ENCODE measurements at places on chromosomes 5 and 9.

- no peak overlapping the region for H3K27ac ChIP-seq
- H3K27me3 ChIP-seq: no peaks in the 10 kb centered on the region
- no peak for DNase-seq
Observed at GRCh38 chr9:135919318-135919890, 12.1 kb upstream of the CAMSAP1 start.

DNA sequence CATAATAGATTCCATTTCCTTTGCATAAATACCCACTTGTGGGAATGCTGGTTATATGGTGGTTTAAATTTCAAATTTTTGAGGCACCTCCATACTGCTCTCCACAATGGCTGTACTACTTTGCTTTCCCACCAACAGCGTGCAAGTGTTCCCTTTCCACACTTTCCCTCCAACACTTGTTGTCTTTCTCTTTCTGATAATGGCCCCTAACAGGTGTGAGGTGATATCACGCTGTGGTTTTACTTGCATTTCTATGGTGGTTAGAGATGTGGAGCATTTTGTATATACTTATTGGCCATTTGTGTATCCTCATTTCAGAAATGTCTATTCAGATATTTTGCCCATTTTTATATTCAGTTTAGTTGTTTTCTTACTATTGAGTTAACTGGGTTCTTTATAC, 34.6 kb downstream of the CTSL start:
- DNase-seq: no peak
- peaks cover 2% of the 10 kb centered on the region for H3K27me3 ChIP-seq
- no peaks in the 10 kb centered on the region for H3K4me1 ChIP-seq
- no peak overlapping the region for H3K4me3 ChIP-seq
- H3K27ac ChIP-seq: no peak overlapping the region

- peaks cover 2% of the 10 kb centered on the region for H3K4me1 ChIP-seq
- H3K36me3 ChIP-seq: peaks cover 52% of the 10 kb centered on the region
- no peak for DNase-seq
- no peak overlapping the region for H3K27ac ChIP-seq
Observed at GRCh38 chr9:32441678-32442077, 57.2 kb downstream of the ACO1 start.

DNA sequence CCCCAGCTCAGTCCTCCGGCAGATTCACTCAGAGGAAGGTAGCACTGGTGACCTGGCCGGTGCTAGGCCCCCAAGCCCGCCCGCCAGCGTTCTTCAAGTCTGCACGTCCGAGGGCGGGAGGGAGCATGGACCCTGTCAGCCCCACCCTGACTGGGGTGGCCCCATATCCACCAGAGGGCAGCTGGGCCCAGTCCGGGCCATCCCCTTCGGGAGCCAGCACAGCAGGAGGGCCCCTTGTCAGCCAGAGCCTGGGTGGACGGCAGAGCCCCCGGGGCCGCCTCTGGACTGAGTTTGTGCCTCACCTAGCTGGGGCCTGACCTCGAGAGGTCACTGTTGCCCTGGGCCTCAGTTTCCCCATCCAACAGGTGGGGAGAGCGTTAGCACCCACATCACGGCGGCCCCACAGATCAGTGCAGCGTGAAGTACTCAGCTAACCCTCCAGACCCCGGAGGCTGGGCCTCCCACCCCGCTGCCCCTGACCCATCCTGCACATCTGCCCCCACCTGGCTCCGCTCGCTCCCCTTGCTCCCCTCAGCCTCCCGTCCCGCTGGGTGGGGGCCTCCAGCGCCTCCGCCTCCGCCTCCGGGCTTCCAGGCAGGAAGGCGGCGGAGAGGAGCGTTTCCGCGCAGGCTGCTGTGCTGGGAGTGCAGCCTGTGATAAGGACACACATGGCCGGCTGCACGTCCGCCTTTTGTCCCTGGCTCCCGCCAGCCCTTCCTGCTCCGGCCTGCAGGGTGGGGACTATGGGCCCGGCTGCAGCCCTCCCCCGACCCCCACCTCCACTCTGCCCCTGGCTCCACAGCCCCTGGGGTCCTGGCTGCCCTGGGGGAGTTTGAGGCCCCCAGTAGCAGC, 16.6 kb upstream of the EGFL7 start:
- H3K27me3 ChIP-seq: peaks cover 24% of the 10 kb centered on the region
- DNase-seq: no peak
- H3K27ac ChIP-seq: no peak overlapping the region
- no peak overlapping the region for H3K4me3 ChIP-seq

DNA sequence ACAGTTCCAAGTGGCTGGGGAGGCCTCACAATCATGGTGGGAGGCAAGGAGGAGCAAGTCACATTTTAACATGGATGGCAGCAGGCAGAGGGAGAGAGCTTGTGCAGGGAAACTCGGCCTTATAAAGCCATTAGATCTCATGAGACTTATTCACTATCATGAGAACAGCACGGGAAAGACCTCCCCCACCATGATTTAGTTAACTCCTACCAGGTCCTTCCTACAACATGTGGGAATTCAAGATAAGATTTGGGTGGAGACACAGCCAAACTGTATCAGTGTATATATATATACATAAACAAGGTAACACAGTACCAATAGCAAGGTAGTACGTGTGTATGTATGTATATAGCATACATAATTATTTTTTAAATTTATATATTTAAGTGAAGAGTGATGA, 50.9 kb downstream of the NFX1 start:
- no peak overlapping the region for H3K4me3 ChIP-seq
- H3K4me1 ChIP-seq: peaks cover 9% of the 10 kb centered on the region
- no peak for DNase-seq
- H3K27ac ChIP-seq: peak overlapping the region; percentile 54
- H3K27me3 ChIP-seq: no peaks in the 10 kb centered on the region
- H3K36me3 ChIP-seq: peaks cover 69% of the 10 kb centered on the region
